ENCODE measurements at places on chromosomes 11 and 22.

DNA sequence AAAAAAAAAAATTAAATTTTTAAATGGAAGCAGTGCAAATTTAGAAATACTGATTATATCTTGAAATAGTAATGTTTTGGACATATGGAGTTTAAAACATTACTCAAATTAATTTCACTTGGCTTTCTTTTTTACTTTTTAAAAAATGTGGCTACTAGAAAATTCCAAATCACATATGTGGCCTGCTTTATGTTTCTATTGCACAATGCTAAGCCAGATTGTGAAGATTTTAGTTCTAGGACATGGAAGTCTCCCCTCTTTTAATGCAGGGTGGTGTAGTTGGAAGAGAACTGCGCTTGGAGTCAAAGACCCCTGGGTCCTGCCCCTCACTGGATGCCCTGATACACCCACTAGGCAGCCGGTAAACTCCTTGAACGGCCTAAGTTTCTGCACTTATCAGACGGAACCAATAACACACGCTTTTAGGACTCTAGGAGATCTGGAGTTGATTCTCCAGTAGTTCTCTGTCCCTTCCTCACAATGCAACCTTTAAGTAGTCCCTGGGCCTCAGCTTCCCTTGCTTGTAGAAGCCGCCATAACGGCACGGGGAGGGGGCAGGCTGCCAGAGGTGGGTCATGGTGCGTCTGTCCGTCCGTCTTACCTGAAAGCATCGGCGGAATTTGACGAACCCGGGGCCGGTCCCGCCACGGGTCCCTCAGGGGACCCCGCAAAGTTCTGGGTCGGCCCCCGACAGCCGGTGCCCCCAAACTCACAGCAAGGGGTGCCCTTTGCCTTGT, 505 bp downstream of the FAM227A start:
- DNase-seq = peak; percentile 32

- no peak for DNase-seq
Measured at GRCh38 chr11:115050756-115051155, 372.4 kb downstream of the NXPE2 start.

DNA sequence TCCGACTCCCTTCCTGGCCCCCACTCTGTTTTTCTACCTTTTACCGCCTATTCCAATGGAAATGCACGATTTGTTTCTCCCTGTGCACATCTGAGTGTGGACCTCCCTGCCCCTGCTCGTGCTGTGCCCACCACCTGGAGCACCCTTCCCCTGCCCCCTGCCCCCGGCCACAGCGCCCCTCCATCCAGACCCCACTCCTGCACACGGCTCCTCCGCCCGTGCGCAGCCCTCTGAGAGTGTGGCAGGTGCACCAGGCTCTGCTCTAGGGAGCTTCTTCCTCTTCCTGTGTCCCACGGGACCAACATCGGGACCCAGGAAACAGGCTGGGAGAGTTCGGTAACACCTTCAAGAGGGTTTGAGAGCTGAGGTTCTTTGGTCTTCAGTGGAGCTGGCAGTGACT, 62.9 kb downstream of the LRP5 start:
- DNase-seq = no peak

DNA sequence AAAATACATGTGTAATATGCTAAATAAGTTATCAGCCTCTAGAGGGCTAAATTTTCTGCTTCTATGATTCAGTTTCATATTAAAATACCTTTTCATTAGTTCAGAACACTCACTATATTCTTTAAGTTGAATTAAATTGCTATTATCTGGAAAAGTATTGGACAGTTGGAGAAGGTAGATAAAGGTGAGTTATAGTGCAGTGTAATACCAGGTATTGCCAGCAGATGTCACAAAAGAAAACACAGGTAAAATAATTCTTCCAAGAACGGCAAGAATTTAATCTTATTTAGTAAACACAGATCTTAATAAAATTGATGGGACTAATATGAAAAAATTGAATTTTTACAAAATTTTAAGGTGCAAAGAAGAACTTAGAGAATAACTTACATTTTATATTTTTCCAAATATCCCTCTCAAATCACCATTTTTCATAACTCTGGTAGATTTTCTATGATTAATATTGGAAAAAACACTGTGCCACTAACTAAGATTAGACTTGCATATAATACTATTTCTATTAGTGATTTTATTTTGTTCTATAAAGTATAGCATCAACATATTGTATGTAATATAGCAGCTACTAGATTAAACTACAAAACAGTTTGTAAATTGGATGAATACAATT, 1.7 kb upstream of the LRRC4C start:
- peak; percentile 24 for DNase-seq

- DNase-seq = no peak
Measured at GRCh38 chr11:45058647-45058950, 87.8 kb upstream of the PRDM11 start.

DNA sequence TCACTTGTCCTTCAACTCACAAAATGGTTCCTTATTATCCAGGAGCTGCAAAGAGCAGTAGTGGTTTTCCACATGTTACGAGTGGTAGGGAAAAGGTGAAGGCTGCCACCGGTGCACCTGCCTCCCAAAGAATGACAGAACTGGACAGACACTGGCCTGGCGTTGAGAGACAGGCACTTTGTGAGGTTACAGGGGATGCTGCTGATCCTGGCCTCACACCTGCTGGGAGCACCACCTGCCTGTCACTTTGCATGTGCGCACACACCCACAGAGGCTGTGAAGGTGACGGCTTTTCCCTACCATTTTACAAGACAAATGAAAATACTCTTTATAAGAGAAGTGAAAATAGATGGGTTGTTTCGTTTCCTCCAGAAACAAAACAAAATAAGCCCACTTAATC, 175.3 kb upstream of the B3GAT1 start:
- DNase-seq = no peak

- no peak for DNase-seq
Measured at GRCh38 chr11:60095477-60096120, 7.1 kb downstream of the MS4A2 start.

DNA sequence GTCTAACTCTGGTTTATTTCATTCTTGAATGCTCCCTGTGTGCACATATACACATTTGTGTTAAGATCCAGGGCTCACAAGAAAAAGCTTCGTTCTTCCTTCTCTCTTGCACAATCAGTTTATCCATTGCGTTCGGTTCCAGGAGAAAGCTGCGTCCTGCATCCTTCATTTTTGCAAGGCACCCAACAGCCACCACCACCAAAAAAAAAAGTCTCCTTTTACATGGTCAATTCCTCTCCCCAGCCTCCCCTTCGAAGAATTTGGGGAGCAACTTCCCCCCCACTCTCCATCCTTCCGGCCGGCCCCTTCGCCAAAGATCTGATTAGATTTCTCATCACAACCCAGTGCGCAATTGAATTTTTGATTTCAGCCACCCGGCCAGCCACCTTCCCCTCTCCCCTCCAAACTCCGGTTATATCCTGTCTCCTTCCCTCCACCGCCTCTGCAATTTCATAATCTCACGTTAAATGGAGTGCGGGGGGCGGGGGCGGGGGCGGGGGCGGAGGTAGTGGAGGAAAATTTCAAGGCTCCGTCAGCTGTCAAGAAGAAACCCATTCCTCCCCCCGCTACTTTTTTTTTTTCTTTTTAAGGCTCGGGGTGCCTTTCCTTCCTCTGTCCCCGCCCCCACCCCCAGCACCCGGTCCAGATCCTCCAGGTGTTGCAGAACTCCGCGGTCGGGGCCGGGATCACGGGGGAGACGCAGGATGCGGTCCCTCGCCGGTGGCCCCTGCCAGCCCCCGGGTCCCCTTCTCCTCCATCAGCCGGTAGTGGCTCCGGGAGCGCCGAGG, 1166.5 kb downstream of the LRRC4C start:
- DNase-seq = no peak

All from choroid plexus epithelial cell (primary cell).